Stimulated activated CD4-positive, alpha-beta T cell treated with anti-CD3 and anti-CD28 coated beads, Interleukin-1b, Interleukin-23, amount 100 ng/mL, for 24 hours (primary cell): ENCODE measurements at places on chromosomes 7 and 10.

GRCh38 chr10:70221030-70221429 is 12.2 kb downstream of the PPA1 start:
- no peak for DNase-seq

- no peak for DNase-seq
These were observed 26.0 kb upstream of the JMJD1C start for GRCh38 chr10:63491588-63492316.

GRCh38 chr10:612696-613095 is 76.8 kb downstream of the DIP2C start:
- DNase-seq = no peak

DNA sequence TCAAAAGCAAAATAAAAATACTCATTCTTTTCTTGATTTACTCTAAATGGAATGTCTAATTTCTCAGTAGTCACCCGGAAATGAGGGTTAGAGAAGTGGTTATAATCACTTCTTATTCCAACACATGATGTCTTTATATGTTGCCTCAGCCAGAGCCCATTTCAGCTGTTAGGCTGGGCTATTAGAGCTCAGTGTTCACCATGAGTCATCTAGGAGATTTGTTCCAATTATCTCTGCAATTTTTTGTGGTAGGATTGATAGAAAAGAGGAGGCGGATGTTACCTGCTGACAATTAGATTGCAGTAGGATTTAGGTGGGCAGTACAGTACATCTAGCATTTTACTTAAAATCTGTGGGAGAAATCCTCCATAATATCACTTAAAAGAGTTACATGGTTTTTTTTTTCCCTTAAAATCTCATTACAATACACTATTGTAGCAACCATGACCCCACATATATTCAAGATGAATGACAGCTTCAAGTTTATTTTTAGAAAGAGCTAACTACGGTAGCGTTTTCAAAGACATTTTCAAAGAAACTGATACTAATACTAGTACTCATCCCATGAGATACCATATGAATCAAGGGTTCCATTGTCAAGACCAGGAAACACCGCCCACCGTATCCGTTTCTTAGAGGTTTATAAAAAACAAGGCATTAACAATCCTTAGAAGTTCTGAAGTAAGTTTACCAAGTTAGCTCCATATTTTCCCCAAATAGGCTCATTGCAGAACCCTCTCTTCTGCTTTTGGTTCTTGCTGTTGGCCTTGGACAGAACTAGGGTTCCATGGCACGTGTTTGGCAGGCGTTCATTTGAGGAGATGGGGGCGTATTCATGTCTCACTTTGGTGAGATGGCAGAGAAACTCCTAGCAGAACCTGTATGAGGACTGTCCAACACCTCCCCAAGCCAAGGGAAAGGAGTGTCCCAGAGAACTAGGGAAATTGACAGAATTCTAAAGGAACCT is 10.4 kb downstream of the CPA2 start:
- DNase-seq = no peak

DNA sequence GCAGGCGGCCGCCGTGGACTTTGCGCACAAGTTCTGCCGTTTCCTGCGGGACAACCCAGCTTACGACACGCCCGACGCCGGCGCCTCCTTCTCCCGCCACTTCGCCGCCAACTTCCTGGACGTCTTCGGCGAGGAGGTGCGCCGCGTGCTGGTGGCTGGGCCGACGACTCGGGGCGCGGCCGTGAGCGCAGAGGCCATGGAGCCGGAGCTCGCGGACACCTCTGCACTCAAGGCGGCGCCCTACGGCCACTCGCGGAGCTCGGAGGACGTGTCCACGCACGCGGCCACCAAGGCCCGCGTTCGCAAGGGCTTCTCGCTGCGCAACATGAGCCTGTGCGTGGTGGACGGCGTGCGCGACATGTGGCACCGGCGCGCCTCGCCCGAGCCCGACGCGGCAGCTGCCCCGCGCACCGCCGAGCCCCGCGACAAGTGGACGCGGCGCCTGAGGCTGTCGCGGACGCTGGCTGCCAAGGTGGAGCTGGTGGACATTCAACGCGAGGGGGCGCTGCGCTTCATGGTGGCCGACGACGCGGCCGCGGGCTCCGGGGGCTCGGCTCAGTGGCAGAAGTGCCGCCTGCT is 14.1 kb downstream of the SH2B2 start:
- no peak for DNase-seq
